Bone marrow (tissue), 2 donors: ENCODE measurements at places on chromosomes 2 and 18.

DNA sequence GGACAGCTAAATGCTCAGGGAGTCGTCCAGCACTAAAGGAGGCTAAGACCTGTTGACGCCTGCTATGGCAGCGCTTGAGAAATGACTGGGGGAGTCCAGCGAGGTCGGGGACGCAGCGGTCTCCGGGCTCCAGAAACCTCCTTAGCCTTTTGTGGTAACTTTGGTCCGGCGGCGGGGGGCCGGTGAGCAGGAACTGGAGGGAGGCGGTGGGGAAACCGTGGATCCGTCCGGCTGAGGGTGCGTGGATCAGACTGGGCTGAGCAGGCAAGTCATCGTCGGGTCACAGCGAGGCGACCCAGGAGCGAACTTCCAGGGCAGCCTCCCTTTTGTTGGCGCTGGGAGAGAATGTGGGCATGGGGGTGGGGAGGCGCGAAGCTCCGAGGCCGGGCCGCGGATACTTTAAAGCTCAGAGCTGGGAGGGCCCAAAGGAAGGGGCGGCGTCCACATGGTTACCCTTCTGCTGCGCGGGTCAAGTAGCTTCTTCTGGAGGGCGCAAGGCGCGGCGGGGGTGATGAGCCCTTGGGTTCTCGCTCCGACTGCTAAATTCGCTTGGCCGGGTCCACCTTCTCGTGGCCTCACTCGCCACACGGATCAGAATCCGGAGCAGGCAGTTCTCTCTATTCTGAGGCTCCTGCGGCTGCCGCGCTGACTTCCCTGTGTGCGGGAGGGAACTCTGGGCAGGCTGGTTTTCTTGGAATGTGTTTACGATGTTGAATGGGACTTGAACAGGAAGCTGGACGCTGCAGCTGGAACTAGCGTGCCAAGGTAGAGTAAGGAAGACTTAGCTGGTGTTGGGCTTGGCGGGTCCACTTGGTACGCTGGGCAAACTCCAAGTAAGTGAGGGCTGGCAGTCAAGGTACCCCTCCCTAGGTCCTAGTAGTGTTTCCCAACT, 920 bp downstream of the GULP1 start:
- no peak for DNase-seq

- no peak for DNase-seq
These were observed 66.7 kb downstream of the KCMF1 start for GRCh38 chr2:85037622-85038021.

GRCh38 chr2:70616168-70616694, 62.6 kb upstream of the TGFA start:
- no peak for DNase-seq

DNA sequence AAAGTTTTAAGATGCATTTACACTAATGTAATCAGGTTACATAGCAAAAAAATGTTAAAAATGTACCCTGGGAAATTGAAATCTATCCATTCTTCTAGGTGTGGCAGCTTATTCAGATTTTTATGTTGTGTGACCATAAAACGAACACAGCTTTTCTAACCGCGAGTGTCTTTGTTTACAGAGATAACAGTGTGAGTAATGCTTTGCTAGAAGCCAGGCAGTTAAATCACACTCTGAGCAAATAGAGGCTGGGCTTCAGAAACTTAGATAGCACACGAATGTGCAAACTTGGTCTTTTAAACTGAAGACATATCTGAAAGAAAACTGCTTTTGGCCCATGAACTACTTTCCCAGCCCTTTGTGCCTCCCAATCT, 116.1 kb downstream of the SPTBN1 start:
- no peak for DNase-seq

DNA sequence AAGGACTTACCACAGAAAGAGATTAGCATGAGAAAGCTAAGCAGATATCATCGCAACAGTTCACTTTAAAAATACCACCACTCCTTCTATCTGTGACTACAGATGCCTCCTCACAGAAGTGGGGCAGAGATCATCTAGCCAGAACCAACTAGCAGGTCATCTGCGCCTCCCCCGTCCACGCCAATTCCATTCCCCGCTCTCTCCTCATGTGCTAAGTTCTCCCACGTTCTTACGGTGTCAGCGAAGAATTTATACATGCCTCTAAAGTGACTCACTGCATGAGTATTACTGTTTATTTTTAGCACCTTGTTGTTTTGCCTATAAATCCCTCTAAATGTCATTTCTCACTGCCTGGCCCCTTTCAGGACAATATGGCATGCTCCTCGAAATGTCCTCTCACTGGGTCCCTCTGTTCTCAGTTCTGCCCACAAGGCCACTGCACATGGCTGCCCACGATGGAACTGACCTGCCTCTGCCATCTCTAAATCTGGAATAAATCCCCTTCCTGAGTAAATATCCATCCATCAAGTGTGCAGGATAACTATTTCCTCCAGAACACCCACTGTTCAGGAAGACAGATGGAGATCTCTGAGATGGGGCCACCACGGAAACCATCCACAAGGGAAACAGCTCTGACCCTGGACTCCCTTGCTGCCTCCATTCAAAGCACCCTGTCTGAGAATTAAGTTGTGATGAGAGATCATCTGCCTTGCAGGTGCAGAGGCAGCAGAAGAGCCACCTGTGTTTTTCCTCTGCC, 137.7 kb downstream of the IRS1 start:
- no peak for DNase-seq
